ENCODE measurements at places on chromosomes 7 and 10. TPM values are rescaled to one million over a fixed set of nuclear protein-coding genes. Genes with fewer than 3 reads are reported as not detected.

Gene PAPSS2
- 24.0 TPM for total RNA-seq

Gene EPDR1
- total RNA-seq = 5.3 TPM

Gene LFNG
- total RNA-seq = 55.3 TPM

Gene CAV2
- 4.7 TPM for total RNA-seq

Gene MOGAT3
- total RNA-seq = 0.15 TPM

Gene MSS51
- total RNA-seq = 1.4 TPM

Gene CALML5
- not detected for total RNA-seq

Gene COX15
- total RNA-seq = 34.2 TPM

Gene SH2D4B
- total RNA-seq = not detected

Gene HTR5A
- total RNA-seq = not detected

Gene FEZF1
- 41.5 TPM for total RNA-seq

Gene CRHR2
- total RNA-seq = 0.07 TPM

Gene ANKRD26
- total RNA-seq = 9.4 TPM

Gene WIPF3
- 11.8 TPM for total RNA-seq

All from H9 (cell line).